ENCODE measurements at places on chromosomes 3 and 15. TPM values are rescaled to one million over a fixed set of nuclear protein-coding genes. Genes with fewer than 3 reads are reported as not detected.

Gene CTXN2
- total RNA-seq = not detected

- DNase-seq = no peak
Observed at GRCh38 chr15:92391640-92392039, 2.0 kb upstream of the ST8SIA2 start.

GRCh38 chr15:78634210-78635145, 6.5 kb downstream of the CHRNB4 start:
- peak; percentile 33 for DNase-seq

GRCh38 chr3:172208586-172209332, 169.4 kb downstream of the FNDC3B start:
- no peak for DNase-seq

DNA sequence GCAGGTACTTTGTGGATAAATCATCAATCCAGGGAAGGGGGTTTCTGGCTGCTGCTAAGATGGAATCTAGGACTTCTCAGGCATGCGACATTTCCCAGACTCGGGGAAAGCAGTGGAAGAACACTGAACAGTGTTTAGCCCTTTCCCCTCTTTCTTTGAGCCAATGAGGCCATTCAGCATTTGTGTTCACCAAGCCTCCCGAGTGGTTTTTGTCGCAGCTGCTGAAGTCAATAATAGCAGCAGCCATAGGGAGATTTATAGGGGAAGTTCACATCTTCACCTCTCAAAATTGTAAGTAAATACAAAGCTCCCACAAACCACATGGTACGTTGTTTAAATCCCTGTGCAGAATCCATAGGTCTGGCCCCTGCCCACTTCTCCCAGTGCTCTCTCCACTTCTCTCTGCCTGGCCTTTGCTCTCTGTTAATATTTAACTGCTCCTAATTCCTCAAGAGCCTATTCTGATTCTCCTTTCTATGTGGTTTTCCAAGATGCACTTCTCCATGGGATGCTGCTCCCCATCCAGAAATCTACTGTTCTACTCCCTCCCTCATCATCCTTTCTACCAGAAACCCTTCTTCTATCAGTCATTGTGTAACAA, 230.7 kb downstream of the SHQ1 start:
- no peak for DNase-seq

Measured in breast epithelium (tissue), 4 donors.